ENCODE measurements at places on chromosomes 5 and 9.
A peak's percentile ranks its signal among the peaks of the same experiment; 100 is the strongest.

DNA sequence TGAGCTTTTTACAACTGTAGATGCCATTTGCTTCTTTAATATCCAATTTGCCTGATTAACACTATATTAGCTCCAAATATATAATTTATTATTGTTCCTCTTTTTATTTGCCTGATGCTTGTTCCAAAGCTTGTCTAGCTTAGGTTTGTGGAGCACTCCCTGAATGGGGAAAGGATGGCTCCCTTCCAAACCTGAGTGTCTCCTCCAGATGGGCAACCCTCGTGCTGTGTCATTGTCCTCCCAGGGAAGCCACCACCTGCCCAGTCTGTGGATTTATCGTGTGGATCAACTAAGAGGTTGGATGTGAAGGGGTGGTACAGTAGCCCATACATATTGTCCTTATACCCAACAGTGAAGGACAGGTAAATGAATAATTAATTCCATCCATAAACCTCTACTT, 404.9 kb downstream of the CDK5RAP2 start:
- DNase-seq, result no peak

- DNase-seq, result peak; percentile 84
Measured at GRCh38 chr5:65926276-65926783, at the start of gene ERBIN. ERBIN (plus strand) TSS chr5:65926575; CDS start chr5:65992719, 66,144 bp downstream.

DNA sequence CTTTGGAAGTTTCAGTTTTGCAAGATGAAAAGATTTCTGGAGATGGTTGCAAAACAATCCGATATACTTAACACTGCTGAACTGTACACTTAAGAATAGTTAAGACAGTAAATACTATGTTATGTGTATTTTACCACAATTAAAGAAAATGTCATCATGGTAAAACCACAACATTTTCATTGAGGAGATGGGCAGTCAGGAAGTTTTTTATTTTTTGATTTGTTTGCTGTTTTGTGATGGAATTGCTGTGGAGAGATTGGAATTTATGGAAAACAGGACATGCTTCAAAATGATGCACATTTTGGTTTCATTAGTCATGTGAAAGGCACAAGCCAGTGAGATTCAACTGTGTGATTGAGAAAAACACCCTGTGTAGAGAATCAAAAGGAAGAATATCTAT, 90.5 kb upstream of the AGXT2 start:
- DNase-seq, result peak; percentile 57

GRCh38 chr5:149153751-149154610, 12.7 kb downstream of the ABLIM3 start:
- DNase-seq, result peak; percentile 85

GRCh38 chr9:34426347-34427074, 31.9 kb downstream of the FAM219A start:
- DNase-seq, result no peak

DNA sequence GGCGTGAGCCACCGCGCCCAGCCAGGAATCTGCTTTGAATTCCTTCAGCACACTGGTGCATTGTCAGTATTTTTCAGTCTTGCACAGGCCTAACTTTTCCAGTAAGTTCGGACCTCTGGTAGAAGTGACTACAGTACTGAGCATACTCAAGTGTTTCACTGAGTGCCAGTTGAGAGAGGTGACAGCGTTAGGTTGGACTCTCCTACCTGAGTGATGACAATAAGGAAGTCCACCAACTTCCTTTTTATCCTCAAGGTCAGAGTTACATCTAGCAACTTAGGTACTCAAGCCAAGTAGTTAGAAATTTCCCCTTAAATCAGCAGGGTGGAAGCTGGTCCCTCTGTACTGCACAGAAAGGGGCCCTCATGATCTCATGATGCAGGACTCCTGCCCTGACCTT, 26.0 kb upstream of the FSD1L start:
- DNase-seq, result no peak

DNA sequence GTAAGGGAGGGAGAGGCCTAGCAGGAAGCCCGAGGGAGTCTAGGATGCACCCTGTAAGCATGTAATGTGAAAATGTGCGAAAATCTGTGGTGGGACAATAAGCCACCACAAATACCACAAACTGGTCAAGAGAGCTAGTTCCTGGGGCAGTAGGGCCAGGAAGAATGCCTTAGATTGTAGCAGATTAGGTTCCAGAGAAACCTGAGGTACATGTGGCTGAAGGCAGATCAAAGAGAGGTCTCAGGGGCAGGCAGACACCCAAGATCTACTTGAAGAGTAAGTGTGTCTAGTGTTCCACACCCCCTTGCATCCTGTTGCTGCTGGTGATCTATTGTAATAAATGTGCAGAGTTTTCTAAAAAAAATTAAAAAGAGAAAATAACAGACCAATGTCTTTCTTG, 1677.3 kb upstream of the CDH6 start:
- DNase-seq, result no peak

- peak; percentile 82 for DNase-seq
Measured at GRCh38 chr9:88477300-88477751, 57.7 kb upstream of the NXNL2 start.

DNA sequence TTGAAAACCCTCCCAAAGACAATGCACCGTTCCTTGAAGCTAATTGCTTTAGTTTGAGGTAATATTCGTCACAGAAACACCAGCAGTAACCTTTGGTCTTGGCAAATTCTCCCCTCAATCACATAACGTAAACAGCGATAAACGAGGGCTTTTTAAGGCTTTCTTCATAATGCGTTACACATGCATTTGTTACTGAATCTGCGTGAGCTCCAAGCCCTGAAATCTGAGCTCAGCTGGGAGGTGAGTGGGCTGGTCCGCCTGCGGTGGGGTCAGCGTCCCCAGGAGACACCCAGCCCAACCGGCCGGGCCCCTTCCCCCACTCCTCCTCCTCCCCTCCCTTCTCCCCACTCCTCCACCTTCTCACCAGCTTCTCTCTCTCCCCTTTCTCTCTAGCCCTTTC, 91.1 kb downstream of the BARX1 start:
- no peak for DNase-seq

- no peak for DNase-seq
Measured at GRCh38 chr5:174151599-174152181, 106.2 kb downstream of the NSG2 start.

DNA sequence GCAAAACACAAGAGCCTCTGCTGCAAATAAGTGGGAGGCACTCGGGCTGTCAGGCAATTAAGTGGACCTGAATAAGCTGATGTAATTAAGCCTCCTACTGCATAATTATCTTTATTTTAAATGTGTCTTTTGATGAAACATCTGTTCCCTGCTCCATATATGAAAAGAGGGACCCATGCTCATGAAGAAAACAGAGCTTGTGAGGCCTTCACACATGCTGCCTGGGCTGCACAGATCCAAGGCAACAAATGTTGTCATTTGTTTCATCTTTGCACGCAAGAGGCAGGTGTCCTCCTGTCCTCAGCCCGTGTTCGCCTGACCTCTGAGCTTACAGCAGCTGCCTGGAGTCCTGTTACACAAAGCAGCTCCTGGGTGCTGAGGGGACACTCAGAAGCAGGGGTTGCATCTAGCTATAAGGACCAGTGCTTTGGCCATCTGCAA, 381.1 kb downstream of the ZNF608 start:
- no peak for DNase-seq

DNA sequence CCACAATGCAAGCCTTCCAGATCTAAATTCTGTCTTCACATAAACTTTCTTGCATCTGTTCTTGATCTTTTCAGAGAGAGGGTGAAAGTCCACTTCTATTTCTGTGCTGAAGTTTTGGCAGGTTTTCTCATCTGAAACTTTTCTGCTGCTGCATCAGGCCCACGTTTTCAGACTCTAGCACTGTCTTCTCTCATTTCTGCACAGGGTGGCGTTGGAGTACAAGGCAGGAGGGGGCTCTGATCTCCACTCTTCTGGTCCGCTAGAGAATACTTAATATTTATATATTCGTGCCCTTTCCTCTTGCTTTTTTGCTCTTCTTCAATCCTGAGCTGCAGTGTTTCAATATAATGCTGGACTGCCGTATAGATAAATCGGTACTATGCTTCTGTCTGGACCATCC, 204.0 kb upstream of the PRDM9 start:
- no peak for DNase-seq

DNA sequence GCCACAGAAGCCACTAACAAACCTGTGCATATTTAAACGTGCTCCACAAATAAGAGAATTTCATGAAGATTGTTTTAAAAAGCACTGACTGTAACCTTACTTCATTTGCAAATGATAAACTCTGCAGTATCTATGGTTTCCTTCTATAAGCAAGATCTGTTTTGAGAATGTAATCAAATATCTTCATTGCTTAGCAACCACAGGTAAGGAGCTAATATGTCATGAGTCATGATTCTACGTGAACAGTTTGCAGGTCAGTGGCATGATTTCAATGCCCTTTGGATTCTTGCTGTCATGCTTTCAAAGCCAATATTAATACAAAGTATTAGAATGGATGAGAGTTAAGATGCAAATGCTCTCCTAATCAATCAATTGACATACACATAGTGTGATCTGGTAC, 325.0 kb downstream of the EDIL3 start:
- no peak for DNase-seq

DNA sequence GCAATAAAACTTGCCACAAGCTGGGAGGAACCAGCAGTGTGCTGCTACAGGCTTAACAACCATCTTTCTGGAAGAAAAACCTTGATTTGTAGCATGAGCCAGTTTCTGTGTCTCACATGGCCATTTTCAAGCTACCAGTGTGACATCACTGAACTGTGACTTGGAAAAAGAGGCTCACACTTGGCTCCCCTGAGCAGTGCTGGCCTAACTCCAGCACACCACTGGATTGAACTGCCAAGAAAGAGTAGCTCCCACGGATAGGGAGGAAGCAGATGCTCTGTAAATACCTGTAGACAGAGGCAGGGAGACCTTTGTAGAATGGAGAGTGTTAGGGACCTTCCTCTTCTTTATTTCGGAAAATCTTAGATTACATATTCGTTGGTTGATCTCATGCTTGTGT, 197.9 kb downstream of the SH3GL2 start:
- no peak for DNase-seq

DNA sequence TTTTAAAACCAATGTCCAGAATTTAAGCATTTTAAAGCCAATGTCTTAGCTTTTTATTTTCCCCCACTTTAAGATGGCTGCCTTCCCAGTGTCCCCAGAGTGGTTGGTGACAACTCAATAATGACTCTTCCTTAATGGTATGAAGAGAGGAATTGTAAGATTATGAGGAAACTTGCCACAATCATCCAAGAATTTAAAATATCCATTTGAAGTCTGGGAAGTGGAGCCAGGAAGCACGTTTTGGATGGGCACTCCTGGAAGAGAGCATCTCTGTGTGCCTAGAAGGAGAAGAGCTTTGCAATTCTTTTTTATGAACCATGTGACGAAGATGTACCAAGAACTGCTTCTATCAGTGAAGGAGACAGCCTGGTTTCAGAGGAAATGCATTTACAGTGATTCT, 11.3 kb upstream of the IGFBPL1 start:
- DNase-seq, result peak; percentile 73

DNA sequence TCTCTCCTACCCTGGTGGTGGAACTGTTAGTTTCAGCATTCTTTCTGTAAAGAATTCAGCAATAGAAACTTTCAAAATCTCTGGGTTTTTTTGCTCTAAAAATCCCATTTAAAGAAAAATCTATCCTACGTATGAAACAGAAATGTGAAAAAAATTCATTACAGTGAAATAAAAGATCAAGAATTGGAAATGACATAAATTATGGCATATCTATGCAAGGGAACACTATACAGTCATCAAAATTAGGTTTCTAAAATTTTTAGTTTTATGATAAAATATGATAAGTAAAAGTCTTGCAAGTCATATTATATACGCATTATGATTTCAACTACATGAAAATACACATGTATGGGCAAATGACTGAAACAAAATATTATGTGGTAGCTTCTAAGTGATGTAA, 342.6 kb downstream of the CETN3 start:
- DNase-seq, result no peak

DNA sequence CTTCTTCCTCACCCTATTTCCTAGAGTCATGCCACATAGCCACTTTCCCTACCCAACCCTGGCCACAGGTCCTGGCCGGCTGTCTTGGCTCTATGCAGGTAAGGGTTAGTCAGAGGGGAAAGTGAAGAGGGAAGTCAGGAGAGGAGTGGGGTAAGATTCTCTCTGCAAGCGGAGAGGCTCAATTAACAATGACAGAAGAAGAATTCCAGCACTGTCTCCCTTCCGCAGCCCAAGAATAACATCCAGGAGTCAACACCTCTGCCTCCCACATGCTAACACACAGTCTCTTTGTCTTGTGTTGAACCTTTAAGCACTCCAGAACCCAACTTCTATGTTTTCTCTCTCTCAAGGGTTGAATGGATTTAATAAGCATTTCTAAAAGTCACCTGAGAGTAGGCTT, 235.1 kb upstream of the ANKRD55 start:
- no peak for DNase-seq

DNA sequence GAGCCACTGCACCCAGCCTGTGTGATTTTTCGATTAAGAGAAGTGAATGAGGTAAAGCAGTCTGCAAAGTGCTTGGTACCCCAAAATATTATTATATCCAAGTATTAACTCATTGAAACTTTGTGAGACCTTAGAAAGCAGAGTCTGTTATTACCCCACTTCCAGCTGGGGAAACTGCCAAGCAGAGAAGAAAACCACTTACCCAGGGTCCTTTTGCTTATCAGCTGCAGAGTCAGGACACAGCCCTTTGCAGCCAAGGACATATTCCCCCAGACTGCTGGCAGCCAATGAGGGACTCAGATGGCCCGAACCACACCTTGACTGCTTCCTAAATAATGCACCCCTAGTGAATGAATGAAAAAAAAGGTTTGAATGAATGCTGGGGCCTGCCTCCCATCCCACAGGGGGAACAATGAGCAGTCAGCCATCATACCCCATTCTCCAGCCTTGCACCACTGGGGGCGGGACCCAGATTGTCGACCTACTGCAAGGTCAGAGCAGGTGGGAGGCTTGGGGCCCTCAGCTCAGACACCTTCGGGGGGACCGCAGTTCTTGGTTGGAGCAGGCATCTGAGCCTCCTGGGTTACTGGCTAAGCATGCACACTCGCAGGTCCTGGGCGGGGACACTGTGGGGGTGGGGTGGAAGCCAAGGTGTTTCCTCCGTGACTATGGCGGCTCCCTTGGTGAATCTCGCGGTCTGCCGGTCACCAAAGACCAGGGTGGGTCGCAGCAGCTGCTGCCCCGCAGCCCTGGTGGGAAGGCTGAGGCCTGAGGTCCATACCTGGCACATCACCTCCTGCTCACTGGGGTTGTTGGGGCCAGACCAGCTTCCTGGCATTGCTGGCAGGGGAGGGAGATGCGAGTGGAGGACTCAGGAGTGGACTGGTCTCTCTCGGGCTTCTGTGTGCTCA, 29.7 kb downstream of the PRRT1B start:
- no peak for DNase-seq

GRCh38 chr5:150278046-150278730, 11.4 kb downstream of the CAMK2A start:
- peak; percentile 52 for DNase-seq

GRCh38 chr9:14366076-14366475, 52.1 kb upstream of the NFIB start:
- peak; percentile 87 for DNase-seq

- DNase-seq, result no peak
Measured at GRCh38 chr5:132266031-132266835, 8.7 kb downstream of the PDLIM4 start.
